ENCODE measurements at places on chromosomes 16 and 17.

DNA sequence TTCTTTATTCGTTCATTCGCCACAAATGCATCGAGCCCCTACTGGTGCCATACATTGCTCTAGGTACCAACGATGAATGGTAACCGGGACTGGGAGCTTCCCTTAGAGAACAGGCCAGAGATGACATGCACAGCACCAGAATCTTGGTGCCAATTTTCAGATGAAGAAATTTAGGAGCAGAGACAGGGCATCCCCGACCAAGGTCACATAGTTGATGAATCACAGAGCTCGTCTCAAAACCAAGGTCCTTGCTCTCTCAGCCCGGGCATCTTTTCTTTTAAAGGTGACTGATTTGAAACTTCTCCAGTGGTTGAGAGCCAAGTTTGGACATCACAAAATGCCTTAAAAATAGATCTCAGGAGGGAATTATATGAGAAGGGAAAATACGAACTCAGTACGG, 73.2 kb upstream of the C16orf82 start:
- DNase-seq, result no peak

- no peak for DNase-seq
Measured at GRCh38 chr17:64503821-64504768, 2.0 kb downstream of the DDX5 start.

GRCh38 chr16:2902337-2903130, 9.2 kb upstream of the FLYWCH1 start:
- no peak for DNase-seq

DNA sequence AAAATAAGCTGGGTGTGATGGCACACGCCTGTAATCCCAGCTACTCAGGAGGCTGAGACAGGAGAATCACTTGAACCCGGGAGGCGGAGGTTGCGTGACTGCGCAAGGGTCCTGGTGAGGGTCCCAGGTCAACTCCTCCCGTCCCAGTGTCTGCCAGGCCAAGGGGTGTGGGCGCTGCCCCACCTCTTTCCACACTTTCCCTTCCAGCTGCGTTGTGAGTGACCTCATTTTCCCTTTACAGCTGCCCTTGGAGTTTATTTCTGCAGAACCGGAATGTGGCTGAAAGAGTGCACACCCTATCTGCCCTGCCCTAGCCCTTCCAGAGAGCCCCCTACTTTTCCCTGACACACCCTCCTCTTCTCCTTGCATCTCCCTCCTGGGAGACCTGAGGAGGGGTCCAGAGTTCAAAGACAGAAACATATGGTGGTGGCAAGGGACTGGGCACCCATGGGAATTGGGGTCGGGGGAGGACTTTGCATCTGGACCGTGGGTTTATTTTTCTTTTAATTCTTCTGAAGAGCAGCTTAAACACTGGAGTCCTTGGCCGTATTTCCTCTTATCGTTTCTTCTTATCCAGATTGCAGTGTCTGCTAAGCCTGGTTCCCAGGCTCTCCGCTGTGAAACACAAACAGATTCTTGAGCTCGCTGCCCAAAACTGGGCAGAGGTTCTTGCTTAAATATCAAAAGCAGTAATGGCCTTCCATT, 20.9 kb downstream of the MRC2 start:
- DNase-seq, result no peak

- DNase-seq, result no peak
Measured at GRCh38 chr16:11603331-11603750, 16.6 kb upstream of the LITAF start.

- no peak for DNase-seq
Measured at GRCh38 chr17:59802160-59802559, 90.6 kb downstream of the TUBD1 start.

DNA sequence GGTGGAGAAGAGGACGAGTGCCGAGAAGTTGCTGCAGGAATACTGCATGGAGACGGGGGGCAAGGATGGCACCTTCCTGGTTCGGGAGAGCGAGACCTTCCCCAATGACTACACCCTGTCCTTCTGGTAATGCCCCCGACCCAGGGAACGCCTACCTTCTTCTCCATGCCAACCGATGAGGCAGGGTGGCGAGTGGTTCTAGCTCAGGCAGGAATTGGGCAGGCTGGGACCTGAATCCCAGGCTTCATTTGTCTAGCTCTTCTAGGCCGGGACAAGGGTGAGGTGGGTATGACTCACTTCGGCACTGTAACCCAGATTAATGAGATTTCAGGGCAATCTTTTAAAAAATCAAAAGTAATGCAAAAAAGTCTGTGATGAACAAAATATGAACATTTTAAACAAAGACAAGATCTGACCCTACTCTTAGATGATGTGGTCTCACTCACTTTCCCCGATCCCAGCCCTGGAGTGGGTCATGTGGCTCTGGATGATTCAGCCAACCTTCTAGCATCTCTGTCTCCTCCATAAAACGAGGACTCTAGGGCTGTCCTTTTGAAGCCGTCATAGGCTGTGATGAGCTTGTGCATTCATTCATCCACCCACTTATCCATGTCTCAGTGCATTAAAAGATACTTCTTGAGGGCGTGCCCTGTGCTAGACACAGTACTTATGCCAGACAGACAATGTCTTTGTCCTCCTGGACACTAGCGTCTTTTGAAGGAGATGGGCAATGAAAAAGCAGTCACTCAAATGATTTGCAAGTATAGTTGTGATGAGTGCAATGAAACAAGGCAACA, 102.6 kb downstream of the SDR42E1 start:
- no peak for DNase-seq

- no peak for DNase-seq
Measured at GRCh38 chr17:80731323-80731722, 186.7 kb downstream of the RPTOR start.

- DNase-seq, result no peak
Measured at GRCh38 chr16:12314653-12315185, 338.2 kb downstream of the SNX29 start.

GRCh38 chr17:44898768-44899073, 524 bp downstream of the EFTUD2 start:
- DNase-seq, result no peak

DNA sequence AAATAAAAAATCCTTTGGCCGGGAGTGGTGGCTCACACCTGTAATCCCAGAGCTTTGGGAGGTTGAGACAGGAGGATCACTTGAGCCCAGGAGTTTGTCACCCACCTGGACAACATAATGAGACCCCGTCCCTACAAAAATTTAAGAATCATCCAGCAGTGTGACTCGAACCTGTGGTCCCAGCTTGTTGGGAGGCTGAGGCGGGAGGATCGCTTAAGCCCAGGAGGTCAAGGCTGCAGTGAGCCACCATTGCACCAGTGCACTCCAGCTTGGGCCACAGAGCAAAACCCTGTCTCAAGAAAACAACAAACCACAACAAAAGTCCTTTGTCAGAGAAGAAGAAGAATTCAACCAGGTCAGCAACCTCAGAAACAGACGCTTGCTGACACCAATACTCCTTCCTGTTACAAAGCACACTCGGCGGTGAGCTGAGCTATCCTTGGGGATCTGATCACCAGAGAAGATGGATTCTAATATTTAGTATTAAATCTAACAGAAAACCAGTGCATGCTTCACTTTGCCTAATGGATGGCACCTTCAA, 12.9 kb upstream of the PVALEF start:
- no peak for DNase-seq

- DNase-seq, result no peak
Measured at GRCh38 chr16:3755249-3755648, 37.9 kb upstream of the TRAP1 start.

Data from GM12891 (cell line).